ENCODE measurements at places on chromosomes 4 and X.
A peak's percentile ranks its signal among the peaks of the same experiment; 100 is the strongest.

DNA sequence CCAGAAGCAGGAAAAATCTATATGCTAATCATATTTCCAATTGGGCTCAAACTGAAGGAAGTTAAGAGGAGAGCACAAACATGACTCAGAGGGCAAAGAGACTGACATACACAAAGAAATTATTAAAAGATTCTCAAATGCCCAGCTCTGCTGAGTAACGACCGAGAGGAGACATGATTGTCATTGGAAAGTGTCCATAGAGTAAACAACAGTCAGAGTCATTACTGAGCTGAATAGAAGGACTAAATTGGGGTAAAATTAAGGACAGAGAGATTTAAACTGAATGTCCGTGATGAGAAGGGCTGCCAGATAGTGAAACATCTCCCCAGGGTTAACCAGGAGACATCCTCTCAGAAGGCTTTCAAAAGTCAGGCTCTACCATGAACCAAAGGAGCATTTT, 111.2 kb upstream of the GALNT7 start:
- peak; percentile 29 for DNase-seq

DNA sequence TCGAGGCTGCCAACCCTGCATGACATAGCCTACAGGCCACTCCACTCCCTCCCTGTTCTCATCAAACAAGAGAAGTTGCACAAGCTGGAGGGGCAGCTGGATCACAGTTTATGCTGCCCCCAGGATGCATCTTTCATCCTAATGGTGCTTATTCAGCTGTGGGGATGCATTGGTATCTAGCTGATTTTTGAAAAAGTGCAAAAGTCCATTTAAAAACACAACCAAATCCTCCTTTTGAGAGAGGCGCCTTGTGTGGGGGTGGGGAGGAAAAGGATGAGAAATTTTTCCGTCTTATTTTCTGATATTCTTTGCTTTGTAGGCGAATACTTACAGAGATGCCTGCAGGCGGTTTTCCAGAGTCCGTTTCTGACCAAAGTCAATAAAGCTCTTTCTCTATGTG, 276.4 kb upstream of the BOD1L1 start:
- DNase-seq = no peak

DNA sequence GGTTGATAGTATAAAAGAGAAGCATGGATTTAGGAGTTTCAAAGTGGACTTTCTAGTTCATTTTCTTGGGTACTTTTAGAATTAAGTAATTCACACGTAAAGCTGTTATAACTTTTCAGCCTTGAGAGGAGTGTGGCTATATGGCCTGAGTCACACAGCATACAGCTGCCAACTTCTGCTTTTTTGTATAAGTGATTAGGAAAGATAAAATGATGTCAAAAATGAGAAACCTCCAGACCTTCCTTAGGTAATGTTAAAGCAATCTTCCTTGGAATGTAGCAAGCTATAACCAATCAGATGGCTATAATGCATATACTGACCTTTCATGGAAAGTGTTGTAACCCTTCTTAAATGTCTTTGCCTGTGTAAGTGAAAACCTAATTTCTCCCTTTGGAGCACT, 39.2 kb downstream of the RAB40AL start:
- DNase-seq = no peak

DNA sequence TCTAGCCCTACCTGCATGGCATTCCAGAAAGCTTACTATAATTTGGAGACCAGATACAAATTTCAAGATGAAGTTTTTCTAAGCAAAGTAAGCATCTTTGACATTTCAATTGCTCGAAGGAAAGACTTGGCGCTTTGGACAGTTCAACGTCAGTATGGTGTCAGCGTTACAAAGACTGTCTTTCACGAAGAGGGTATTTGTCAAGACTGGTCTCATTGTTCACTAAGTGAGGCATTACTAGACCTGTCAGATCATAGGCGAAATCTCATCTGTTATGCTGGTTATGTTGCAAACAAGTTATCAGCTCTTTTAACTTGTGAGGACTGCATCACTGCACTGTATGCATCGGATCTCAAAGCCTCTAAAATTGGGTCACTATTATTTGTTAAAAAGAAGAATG, 17.6 kb downstream of the THAP9 start:
- DNase-seq = no peak

DNA sequence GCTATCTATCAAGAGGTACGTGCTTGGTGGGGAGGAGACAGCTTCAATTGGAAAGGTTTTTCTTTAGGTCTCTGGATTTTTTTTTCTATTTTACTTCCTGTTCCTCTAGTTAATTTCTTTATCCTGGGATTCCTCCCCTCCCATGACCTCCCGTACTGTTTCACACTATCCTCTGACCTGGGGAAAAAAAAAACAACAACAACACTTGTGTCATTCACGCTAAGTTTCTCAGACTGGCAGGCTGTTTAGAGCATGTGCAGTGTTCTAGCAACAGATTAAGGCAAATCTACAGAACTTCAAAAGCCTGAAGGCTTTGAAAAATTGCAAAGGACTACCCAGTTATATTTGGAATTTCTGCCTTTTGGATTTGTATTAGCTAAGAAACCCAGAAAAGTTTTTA, 358.4 kb downstream of the ARHGAP24 start:
- DNase-seq = no peak
